Stimulated activated naive CD8-positive, alpha-beta T cell treated with anti-CD3 and anti-CD28 coated beads, Interleukin-15, Interleukin-2, amounts not matched to agents 100 U/mL and 50 U/mL, for 24 hours (primary cell): ENCODE measurements at places on chromosomes 1 and 21.

GRCh38 chr1:190226006-190226405 lies 251.7 kb downstream of the BRINP3 start:
- DNase-seq, result no peak

- DNase-seq, result no peak
Measured at GRCh38 chr21:15159382-15160020, 94.7 kb upstream of the NRIP1 start.

DNA sequence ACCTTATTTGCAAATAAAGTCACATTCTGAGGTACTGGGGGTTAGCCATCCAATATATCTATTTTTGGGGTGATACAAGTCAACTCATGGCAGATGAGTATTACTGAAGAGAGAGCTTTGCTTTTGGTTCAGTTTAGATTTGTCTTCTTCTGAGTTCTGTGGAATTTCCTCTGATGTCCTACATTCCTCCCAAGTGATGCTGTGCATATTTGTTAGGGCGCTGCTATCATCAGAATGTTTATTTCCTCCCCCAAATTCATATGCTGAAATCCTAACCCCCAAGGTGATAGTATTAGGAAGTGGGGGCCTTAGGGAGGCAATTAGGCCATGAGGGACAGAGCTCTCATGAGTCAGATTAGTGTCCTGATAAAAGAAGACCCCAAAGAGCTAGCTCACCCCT lies 96.2 kb upstream of the WLS start:
- DNase-seq, result no peak

DNA sequence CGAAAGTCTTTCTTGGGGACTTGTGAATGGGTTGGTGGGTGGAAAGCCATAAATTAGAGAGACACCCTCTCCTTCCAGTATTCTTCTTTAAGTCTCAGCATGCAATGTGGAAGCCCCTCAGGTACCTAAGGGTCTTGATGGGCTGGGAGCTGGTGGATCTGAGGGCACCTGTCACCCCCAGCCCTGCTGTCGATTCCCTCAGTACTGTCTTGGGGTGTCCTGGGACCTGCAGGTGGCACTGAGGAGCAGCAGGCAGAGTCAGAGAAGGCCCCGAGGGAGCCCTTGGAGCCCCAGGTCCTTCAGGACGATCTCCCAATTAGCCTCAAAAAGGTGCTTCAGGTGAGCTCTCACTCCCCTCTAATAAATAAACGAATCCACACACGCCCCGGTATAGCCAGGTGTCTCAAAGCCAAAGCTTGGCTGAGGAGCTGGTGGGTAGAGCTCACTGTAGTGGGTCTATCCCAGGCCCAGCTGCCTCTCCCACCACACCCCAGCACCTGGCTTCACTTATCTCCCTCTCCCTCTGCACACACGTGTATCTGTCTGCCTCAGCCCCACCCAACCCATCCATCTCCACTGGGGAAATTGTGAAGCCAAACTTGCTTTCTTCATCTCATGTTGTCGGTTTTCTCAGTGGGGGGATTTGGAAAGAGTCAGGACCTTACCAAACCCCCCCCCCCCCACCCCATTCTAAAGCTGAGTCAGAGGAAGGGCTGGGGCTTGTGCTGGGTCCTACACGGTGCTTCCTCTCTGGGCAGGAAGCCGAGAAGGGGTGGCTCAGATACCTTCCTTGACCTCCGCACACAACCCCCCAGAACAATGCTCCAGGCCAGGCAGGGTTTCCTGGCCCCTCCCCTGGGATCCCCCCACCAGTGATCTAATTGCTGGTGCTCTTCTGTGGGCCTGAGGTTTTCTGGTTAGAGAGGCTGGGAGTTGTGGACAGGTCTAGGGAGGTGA lies 1.6 kb downstream of the ADAM15 start:
- peak; percentile 39 for DNase-seq

DNA sequence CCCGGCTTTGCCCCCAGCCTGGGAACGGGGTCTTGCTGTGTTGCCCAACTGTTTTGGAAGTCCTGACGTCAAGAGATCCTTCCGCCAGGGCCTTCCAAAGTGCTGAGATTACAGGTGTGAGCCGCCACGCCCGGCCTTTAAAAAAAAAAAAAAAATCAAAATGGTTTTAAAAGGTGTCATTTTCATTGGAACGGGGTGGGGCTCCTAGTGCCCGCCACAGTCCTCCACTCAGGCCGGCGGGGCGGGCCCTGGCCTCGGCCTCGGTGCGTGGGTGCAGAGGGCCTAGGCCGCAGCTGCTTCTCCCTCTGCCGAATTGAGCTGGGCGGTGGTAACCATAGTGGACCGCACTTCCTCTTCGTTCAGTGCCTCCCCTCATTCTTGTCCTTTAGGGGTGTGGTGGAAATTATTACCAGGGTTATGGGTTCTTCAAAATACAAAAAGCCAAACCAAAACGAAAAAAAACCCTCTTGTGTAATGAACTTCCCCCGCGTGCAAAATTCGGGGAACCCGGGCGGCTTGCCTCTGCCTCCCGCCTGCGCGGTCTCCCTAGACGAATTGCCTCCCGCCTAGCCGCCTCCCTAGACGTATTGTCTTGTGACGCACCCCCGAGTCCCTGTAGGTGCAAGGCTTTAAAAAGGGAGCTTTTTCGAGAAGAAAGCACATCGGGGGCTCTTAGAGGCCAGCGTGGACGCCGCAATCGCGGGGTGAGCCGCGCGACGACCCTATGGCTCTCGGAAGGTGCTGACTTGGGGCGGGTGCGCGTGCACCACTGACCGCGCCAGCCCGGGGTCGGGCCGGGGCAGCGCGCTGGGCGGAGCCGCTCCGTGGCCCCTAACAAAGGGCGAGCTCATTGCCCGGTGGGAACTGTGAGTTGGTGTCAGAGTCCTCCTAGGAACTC lies 10.5 kb upstream of the SPEN start:
- peak; percentile 83 for DNase-seq

GRCh38 chr1:45359882-45360513 lies 19.8 kb upstream of the MUTYH start:
- DNase-seq, result peak; percentile 59

DNA sequence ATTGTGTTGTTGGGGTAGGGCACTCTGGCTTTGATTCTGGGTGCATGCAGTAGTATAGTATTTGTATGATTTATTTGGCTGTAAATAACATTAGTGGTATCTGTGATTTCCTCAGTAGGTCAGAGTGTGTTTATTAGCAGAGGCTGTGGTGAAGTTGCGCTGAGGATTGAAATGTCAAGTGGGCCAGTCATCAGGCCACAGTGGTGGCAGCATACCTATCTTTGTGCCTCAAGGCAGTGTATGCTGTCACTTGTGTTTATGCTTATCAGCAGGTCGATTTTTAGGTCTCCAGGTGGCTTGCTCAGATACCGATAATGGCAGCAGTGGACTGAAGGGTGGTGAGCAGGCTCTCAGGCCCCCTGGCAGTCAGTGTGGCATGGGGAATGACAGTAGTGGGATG lies 11.3 kb downstream of the LY9 start:
- DNase-seq, result no peak
